ENCODE measurements at places on chromosomes 16 and 17.

GRCh38 chr17:39737760-39738567 is at the start of gene GRB7:
TSS of gene GRB7 (plus strand) at chr17:39737938. CDS start at chr17:39742302, 4,364 bp downstream.
- no peak for DNase-seq

- DNase-seq: no peak
Observed at GRCh38 chr17:51353296-51353695, 93.0 kb downstream of the UTP18 start.

DNA sequence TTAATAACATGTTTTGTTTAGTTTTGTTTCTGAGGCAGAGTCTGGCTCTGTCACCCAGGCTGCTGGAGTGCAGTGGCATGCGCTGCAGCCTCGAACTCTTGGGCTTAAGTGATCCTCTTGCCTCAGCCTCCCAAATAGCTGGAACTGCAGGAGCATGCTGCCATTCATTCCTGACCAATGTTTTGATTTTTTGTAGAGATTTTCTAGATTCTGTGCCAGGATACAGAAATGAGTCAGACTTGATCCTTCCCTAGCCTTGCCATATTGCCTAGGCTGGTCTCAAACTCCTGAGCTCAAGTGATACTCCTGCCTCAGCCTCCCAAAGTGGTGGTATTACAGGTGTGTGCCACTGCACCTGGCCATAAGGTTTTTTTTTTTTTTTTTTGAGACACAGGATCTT is 17.7 kb downstream of the TAOK1 start:
- DNase-seq: no peak

DNA sequence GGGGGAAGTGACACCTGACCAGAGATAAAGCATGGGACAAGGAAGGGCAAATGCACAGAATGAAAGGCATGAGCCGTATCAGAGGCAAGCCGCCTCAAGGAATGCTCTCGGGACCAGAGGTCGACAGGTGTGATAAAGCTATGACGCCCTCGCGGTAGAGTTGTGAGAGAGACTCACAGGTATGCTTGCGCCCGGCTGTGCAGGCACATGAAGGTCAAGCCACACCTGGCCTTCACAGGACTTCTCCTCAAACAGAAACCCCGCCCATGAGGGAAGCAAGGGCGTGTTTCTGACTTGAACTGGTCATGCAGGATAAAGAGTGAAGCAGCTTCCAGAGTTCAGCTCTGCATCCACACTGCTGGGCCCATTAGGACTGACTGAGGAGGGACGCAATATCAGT is 7.8 kb downstream of the NCBP3 start:
- no peak for DNase-seq

DNA sequence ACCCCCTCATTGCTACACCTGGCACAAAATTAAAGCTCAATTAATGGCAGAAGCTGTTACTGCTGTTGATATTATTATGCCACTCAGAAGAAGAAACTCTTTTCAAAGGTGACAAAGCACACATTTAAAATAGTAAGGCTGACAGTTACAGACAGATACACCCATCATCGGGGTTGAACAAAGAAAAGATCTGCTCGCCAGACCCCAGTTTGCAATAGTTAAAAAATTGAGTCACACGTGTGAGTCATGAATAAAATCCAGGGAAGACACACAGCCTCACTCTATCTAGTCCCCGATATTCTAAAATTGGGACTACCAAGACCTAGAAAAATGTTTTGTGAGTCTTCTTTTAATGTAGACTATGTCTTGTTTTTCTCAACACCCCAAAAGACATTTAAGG is 330.0 kb upstream of the SOX9 start:
- no peak for DNase-seq

DNA sequence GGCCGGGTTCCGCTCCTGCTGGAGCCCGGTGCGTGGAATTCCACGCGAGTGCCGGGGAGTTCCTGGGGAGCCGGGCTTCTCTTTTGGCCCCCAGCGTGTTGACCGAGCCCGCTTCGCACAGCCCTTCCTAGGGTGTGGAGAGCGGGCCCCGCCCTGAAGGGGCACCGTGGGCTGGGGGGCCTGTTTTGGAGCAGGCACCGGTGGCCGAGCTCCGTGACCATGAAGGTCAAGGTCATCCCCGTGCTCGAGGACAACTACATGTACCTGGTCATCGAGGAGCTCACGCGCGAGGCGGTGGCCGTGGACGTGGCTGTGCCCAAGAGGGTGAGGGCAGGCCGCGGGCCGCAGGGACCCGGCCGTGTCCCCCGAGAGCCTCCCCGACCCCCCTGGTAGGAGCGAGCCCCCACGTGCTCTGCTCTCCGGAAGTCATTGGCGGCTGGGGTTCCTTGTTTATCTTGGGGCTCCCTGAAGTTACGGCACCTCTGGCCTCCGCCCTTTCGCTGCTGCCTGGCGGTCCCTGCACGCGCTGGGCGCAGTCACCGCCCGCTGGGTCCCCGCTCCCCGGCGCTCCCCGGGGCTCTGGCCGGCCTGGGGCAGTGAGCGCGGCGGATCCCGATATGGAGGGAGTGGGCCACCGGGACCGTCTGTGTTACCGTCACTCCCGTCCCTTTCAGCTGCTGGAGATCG is 528 bp downstream of the HAGHL start:
- DNase-seq: peak; percentile 37

- DNase-seq: no peak
Observed at GRCh38 chr17:2357931-2358434, 20.7 kb downstream of the SGSM2 start.

DNA sequence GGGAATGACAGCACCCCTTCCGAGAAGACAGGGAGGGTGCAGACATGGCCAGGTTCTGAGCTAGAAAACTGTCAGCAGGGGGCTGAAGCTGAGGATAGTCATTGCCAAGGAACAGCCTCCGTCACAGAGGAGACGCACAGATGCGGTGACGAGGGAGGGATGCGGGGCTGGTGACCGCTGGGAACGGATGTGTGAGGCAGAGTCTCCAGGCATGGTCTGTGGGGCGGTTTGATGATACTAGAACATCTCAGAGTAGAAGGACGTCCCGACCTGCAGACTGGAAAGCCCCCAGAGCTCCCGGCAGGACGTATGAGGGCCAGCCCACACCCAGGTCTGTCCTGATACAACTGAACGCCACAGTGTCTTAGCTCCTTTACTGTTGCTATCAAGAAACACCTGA is 1.8 kb upstream of the CSNK1D start:
- DNase-seq: no peak

- DNase-seq: no peak
Observed at GRCh38 chr16:28834873-28835863, 11.0 kb downstream of the TUFM start.

GRCh38 chr17:76369804-76370203 is 14.6 kb upstream of the SPHK1 start:
- DNase-seq: peak; percentile 39

DNA sequence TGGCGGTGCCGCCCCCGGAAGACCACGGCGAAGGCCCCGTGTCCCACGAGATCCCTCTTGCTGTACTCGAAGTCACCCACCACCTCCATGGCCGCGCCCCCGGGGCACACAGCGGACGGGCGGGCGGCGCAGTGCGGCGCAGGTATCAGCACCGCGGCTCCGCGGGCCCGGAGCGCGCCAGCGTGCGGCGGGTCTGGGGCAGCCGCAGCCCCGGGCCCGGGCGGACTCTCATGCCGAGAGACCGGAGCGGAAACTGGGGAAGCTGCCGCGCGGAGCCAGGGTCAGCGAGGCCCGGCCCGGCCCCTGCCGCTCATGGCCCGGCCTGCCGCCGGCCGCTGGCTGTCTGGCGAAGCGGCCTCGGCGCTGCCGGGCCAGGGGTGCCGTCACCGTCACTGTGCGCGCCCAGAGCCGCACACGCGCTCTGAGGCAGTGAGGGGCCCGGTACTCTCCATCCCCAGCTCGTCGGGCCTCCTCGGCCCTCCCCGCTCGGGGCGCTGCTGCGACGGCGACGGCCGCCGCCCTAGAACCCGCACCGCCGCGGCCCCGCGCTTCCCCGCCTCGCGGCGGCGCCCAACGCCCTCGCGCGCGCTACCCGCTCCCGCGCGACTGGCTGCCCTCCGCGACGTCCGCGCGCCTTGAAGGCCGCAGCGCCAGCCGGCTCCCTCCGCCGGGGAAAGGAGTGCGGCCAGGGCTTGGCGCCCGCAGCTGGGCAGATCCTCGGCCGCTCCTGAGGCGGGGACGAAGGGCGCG is at the start of gene ULK2:
Gene ULK2, minus strand, starts transcription at position 608 of the 750 bp plus-strand sequence. Its CDS starts 519 bp downstream, at position 89.
- DNase-seq: peak; percentile 43

- no peak for DNase-seq
Observed at GRCh38 chr17:79834565-79835469, 4.4 kb downstream of the CBX4 start.
